Bladder microvascular endothelial cell (primary cell): ENCODE measurements at places on chromosomes 6 and 20. TPM values are rescaled to one million over a fixed set of nuclear protein-coding genes. Genes with fewer than 3 reads are reported as not detected.

The CDS2 gene
- 37.1 and 78.1 TPM in 2 replicates for total RNA-seq

The EBF4 gene
- total RNA-seq: under 0.01 and 2.6 TPM in 2 replicates

The NOX3 gene
- total RNA-seq: not detected in 2 replicates

The MYLK4 gene
- 0.32 and 0.38 TPM in 2 replicates for total RNA-seq

The TRIM40 gene
- total RNA-seq: not detected in 2 replicates

The GNRH2 gene
- 0.25 TPM in 1 of 2 replicates, not detected in the other for total RNA-seq

The PSORS1C1 gene
- total RNA-seq: 5.7 and 8.1 TPM in 2 replicates

The TAAR8 gene
- total RNA-seq: not detected in 2 replicates

The PLN gene
- not detected in 2 replicates for total RNA-seq

The LPIN3 gene
- total RNA-seq: 0.94 and 2.3 TPM in 2 replicates

The NTSR1 gene
- total RNA-seq: under 0.01 TPM in 1 of 2 replicates, not detected in the other

The UST gene
- 0.16 and 0.25 TPM in 2 replicates for total RNA-seq

The ZNF341 gene
- 0.97 and 2.0 TPM in 2 replicates for total RNA-seq

The TMC2 gene
- total RNA-seq: not detected in 2 replicates

The MYBL2 gene
- 15.2 and 17.3 TPM in 2 replicates for total RNA-seq

The SPTLC3 gene
- total RNA-seq: 0.65 and 1.0 TPM in 2 replicates

The ANKEF1 gene
- 1.4 and 2.3 TPM in 2 replicates for total RNA-seq

The CRIP3 gene
- total RNA-seq: 0.19 TPM in 1 of 2 replicates, not detected in the other

The TRMT6 gene
- total RNA-seq: 3.7 and 6.7 TPM in 2 replicates

The HLA-DOA gene
- total RNA-seq: 0.16 TPM in 1 of 2 replicates, not detected in the other

The TNF gene
- total RNA-seq: 0.13 TPM in 1 of 2 replicates, not detected in the other

The TENT5A gene
- total RNA-seq: 0.76 and 1.8 TPM in 2 replicates

The MARCKS gene
- total RNA-seq: 91.6 and 192 TPM in 2 replicates

The COMMD7 gene
- total RNA-seq: 14.3 and 22.7 TPM in 2 replicates

The KHDC3L gene
- not detected in 2 replicates for total RNA-seq

The PCMTD2 gene
- total RNA-seq: 41.9 and 56.5 TPM in 2 replicates

The TPBG gene
- total RNA-seq: 5.7 and 6.0 TPM in 2 replicates

The ZNF334 gene
- 0.69 and 0.97 TPM in 2 replicates for total RNA-seq

The TREM2 gene
- total RNA-seq: not detected in 2 replicates

The CST1 gene
- 0.16 TPM in 1 of 2 replicates, not detected in the other for total RNA-seq

The EEF1A2 gene
- total RNA-seq: 0.49 and 27.1 TPM in 2 replicates

The LY6G6F gene
- total RNA-seq: not detected in 2 replicates

The SOX18 gene
- total RNA-seq: 36.2 and 43.9 TPM in 2 replicates

The IL17F gene
- not detected in 2 replicates for total RNA-seq

The PTCHD4 gene
- 4.2 and 18.9 TPM in 2 replicates for total RNA-seq

The PPIL6 gene
- total RNA-seq: 0.16 and 0.82 TPM in 2 replicates

The TMEM200A gene
- total RNA-seq: 0.19 TPM in 1 of 2 replicates, not detected in the other

The RIN2 gene
- 68.5 and 97.4 TPM in 2 replicates for total RNA-seq

The LBP gene
- not detected in 2 replicates for total RNA-seq

The CNBD2 gene
- 3.4 TPM in 2 replicates for total RNA-seq

The SMPD2 gene
- 7.1 and 8.7 TPM in 2 replicates for total RNA-seq

The WFDC10B gene
- total RNA-seq: not detected in 2 replicates

The MATN4 gene
- 0.06 TPM in 1 of 2 replicates, not detected in the other for total RNA-seq

The SFT2D1 gene
- 16.8 and 21.0 TPM in 2 replicates for total RNA-seq

The PRSS35 gene
- total RNA-seq: 0.16 TPM in 1 of 2 replicates, not detected in the other

The SIRT5 gene
- total RNA-seq: 7.1 and 8.2 TPM in 2 replicates

The FRMD1 gene
- not detected in 2 replicates for total RNA-seq
